T-helper 9 cell (primary cell): ENCODE measurements at places on chromosomes 1 and 21.

DNA sequence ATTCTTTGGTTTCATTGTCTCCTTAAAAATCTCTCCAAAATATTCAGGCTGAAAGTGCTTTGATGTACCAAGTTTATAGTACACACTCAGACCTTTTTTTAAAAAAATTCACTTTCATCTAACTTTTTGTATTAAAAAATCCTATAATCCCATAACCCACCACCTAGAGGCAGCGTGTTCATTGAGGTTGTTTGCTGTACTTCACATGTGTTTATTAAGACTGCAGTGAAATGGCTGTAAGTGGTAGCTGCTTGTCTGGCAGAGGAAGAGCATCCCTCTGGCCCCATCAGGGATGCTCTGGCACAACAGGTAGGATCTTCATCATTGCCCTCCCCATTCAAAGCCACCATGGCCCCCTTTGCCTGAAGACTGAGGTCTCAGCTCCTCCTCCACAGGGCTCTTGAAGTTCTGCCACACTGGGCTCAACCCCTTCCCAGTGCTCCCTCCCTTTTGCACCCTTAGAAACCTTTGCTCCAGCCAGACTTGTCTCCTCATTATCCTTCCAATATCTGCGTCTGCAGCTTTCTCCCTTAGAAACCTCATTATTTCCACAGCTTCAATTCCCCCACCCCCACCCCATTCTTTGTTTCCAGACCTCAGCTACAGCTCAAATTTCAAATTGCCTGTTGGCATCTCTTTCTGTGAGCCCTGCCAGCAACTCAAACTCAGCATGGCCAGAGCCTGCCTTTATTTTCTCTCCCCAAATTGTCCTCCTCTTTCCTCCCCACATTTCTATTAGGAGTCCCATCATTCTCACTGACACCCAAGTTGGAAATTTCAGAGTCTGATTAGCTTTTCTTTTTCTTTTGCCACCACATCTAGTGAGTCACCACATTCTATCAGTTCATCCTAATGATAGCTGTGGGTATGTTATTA, 369.6 kb upstream of the USP24 start:
- no peak for DNase-seq

GRCh38 chr1:219304227-219305226, 130.8 kb downstream of the LYPLAL1 start:
- DNase-seq: no peak

- no peak for DNase-seq
Measured at GRCh38 chr1:233759665-233760064, 144.8 kb upstream of the SLC35F3 start.

DNA sequence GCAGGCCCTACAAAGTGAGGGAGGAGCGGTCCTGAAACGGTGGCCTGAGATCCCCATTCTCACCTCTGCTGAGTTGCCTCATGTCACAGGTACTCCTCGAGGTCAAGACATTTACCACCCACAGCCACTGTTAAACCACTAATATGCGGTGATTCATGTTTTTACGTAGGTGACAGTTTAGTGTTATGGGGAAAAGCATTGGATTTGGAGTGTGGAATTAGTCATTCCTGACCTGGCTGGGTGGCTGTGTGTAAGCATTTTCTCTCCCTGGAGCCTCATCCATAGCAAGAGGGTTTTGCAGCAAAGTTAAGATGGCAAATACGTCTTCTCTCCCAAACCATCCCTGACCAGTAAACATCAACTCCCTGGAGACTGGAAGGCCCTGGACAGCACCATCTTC, 57.8 kb upstream of the KCNJ6 start:
- DNase-seq: no peak

DNA sequence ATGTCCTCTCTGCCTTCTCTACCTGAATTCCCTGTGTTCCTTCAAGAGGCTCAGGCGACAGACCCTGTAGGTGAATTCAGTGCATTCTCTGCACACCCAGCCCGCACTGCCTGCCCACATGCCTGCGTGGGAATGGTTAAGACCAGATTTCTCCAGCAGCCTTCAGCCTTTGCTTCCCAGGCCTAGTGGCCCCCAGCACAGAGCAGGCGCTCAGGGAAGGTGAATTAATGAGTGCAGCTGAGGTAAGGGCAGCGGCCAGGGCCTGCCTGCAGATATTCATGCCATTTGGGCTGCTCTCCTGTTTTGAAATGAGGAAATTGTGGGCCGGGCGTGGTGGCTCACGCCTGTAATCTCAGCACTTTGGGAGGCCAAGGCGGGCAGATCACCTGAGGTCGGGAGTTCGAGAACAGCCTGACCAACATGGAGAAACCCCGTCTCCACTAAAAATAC, 45.5 kb downstream of the IER5 start:
- no peak for DNase-seq

GRCh38 chr1:32335790-32336590, at the start of gene MARCKSL1:
MARCKSL1 (minus strand) TSS chr1:32336233; CDS start chr1:32336033, 200 bp downstream.
- DNase-seq: peak; percentile 85

GRCh38 chr1:164137273-164137925, 421.6 kb upstream of the PBX1 start:
- no peak for DNase-seq

GRCh38 chr1:51920130-51920529, 41.6 kb upstream of the NRDC start:
- no peak for DNase-seq

DNA sequence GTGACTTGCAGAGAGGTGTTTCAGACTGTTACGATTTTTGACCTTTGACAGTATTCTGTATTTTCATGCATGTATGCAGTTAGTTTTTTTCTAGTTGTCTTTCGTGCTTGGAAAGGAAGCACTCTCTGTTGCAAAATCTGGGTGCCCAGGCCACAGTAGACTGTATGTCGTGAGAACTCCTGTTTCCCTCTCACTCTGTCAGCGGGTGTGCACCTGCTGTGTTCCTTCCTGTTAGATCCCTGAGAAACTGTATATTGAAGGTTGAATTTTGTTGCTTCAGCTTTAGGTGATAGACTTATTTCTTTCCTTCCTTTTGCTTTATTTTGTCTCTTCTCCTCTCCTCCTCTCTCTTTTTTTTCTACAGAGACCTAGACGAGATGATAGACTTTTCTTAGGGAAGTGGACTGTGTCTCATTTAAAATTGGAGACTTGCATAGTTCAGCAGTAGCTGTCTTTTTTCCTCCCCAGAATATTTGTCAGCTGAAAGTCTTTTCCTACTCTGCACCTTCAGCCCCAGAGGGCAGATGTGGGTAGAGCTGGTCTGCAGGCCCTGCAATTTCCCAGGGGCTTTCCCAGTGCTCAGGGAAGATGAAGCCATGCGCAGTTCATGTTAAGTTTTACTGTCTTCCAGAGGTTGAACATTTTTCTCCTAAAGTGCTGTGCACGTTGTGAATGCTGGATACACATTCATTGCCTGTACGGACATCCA, 1.4 kb downstream of the TRAPPC10 start:
- DNase-seq: peak; percentile 19

DNA sequence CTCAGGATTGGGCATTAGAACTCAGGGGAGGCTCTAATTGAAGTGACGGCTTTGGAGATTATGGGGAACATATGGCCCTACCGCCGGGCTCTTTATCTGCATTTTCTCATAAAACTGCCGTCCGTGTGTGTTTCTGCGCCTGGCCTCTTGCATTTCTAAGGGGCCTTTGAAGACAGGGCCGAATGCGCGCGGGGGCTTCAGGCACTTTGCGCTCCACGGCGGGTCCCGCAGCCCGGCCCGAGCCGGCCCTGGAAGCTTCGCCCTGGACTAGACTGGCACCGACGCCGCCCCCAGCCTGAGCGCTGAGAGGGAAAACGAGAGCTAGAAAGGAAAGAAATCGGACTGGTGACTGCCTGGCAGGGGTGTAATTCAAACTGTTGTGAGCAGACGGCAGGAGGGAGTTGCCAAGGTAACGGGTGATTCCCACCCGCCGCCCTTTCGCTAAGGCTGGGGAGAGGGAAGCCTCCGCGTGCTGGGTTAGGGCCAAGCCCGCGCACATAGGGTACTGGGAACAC, 120.7 kb downstream of the LMX1A start:
- no peak for DNase-seq

- no peak for DNase-seq
Measured at GRCh38 chr1:34781071-34781843, at the start of gene GJB3. GJB3 (plus strand) TSS chr1:34781214; CDS start chr1:34784763, 3,549 bp downstream.

DNA sequence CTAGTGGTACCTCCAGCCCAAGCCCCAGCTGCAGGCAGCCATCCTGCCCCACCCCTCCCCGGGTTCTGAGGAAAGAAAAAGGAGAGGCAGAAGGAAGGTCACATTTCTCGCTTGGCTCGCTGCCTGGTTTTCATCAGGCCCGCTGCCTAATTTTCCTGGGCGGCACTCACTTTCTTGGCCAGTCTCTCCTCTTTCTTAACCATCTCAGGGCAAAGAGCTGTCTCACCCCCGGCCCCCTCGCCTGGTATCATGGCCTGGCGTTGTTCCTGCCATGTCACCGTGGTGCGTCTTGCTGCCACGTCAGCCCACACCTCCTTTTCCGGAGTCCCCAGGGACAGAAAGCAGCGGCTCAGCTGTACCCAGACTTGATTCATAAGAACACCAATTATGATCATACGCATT, 26.6 kb upstream of the CASZ1 start:
- DNase-seq: no peak

GRCh38 chr1:47439017-47439818, 1.4 kb downstream of the FOXD2 start:
- DNase-seq: no peak

GRCh38 chr1:60573121-60573520, 499.6 kb upstream of the C1orf87 start:
- no peak for DNase-seq

DNA sequence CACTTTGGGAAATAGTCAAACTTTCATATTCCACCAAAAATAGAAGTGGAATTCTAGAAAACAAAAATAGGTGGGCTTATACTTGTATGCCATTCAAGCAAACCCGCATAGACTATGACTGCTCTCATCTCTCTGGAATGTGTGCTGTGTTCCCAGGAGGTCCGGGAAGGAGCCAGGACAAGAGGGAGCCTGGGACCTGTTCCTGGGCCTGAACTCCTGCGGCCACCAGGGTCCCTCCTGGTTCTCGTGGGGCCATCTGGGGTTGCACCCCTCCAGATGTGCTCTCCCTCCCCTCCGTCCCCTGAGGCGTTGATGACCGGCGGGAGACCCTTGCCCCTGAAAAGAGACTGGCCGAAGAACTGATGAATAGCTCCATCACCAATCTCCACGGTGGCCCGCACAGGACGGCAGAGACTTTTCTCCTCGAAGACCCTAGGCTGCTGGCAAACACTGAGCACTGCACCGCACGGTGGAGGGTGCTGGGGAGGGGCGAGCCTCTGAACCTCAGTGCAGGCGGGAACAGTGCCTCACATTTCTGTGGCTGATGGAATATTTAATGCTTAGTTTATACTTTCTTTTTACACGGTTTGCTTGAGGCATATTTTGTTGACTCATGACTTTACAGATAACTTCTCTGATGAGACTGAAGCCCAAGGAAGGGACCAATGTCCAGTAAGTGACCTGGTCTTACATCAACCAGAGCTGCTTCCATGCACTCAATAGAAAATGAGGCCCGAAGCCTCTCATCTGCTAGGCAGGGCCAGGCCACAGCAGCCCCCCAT, 9.6 kb upstream of the ADARB1 start:
- no peak for DNase-seq

- DNase-seq: no peak
Measured at GRCh38 chr1:96240438-96240837, 481.1 kb upstream of the PTBP2 start.
